ENCODE measurements at places on chromosomes 4 and X. TPM values are rescaled to one million over a fixed set of nuclear protein-coding genes. Genes with fewer than 3 reads are reported as not detected.

TAF7L gene
- total RNA-seq: not detected

GRCh38 chr4:78057600-78058550, 752 bp downstream of the FRAS1 start:
- no peak for DNase-seq

GRCh38 chrX:150162141-150162540, 201.0 kb upstream of the MAMLD1 start:
- no peak for DNase-seq

DNA sequence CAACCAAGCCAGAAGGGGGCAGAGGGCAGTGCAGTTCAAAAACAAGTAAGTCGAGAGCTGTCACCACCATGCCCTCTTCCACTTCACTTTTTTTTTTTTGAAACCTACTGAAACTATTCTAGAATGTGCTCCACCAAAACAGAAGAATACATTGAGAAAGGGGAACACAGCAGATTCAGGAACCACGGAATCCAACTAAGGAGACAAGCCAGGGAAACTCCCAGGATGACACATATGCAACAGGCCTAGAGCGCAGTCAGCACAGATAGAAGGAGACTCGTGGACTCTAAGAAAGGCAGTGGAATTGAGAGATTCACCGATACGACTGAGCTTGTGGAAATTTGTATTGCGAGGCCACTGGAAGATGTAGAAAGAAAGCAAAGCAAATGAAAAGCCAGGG, 66.1 kb downstream of the PHKA2 start:
- DNase-seq: no peak

DNA sequence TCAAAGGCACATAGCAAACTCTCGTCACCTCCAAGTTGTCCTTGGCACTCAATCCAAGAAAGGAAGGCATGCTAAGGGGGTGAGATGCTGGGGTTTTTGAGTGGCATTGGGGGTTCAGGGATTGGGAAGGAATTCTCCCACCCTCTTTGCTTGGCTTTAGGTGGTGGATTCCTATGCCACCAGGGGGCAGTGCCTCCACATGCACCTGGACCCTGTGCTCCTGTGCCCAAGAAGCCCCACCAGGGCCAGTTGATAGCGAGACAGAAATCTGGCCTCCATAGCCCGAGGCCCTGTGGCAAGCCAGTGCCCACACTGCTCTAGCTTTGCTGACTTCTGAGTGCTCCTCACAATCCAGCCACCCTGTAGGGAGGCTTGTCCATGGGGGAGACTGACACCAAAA, 2.0 kb upstream of the FATE1 start:
- DNase-seq: no peak

DNA sequence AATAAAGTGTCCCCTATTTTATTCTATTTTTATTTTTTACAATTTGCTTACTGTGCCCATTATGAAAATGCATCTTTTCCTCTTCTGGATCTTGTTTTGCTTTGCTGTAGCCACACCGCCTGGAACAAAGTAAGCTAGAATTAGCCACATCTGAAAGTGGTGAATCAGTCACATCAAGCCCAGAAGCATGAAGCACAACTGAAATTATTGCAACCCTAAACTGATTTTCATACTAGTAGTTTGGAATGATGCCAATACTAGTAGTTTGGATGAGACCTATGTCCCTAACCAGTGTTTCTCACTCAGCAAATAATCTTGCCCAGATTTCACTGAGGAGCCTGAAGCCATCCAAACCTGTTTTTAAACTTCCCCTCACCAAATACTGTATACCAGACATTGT, 303.0 kb downstream of the EPHA5 start:
- no peak for DNase-seq

- no peak for DNase-seq
Observed at GRCh38 chr4:5905714-5906113, 12.8 kb upstream of the CRMP1 start.

DNA sequence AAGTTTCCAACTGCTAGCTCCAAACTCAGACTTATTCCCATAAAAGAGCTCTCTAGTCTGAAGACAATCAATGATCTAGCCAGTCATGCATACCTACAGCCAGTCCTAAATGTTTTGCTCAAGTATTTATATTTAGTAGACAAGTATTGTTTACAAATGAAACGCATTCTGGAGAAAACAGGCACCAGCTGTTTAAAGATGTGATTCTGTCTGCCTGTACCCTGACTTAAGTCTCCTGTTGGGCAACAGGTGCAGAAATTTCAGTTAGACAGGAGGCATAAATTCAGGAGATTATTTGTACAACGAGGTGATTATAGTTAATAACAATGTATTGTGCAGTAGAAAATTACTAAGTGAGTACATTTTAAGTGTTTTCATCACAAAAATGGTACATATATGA, 28.9 kb downstream of the LNX1 start:
- no peak for DNase-seq

GAGE12H gene
- not detected for total RNA-seq

C4orf51 gene
- total RNA-seq: not detected

DNA sequence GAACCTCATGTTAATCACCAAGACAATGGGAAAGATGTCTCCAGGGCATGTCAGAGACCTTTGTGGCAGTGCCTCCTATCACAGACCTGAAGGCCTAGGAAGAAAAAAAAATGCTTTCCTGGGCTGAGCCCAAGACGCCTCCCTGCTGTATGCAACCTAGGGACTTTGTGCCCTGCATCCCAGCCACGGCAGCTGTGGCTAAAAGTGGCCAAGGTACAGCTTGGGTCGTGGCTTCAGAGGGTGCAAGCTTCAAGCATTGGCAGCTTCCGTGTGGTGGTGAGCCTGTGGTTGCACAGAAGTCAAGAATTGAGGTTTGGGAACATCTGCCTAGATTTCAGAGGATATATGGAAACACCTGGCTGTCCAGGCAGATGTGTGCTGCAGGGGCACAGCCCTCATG, 40.5 kb downstream of the SPANXN3 start:
- DNase-seq: no peak

Measured in naive thymus-derived CD8-positive, alpha-beta T cell (primary cell).